ENCODE measurements at places on chromosomes 3 and 15. TPM values are rescaled to one million over a fixed set of nuclear protein-coding genes. Genes with fewer than 3 reads are reported as not detected.

DNA sequence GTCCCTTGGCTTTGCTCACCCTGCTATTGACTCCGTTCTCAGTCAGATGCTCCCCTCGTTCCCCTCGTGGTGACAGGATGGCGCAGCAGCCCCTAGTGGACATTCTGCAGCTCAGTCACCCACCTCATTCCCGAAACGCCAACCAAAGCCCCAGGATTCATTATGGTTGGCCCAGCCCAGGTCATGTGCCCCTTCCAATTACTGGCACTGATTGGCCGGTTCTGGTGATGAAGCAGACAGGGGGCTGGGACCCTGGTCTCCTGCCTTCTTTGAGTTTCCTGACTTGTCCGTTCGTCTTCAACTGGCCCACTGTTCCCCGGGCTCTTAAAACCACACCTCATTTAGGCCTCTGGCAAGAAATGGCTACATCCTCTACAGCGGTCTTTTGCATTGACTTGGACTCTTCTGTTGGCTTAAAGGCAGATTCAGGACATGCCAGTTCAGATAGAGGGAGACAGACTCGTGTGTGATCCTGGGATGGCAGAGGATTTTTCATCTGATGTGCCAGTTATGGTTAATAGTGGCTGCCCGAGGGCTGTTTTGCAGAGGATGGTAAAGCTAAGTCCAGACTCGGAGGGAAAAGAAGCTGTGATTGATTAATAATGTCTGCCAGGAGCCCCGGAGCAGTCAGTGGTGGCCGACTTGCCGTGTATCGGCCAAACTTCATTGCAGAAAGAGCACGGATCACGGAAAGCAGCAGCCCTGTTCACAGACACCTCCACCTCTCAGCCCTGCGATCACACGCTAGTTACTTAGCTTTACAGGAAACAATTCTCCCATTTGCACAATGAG is 37.8 kb downstream of the LSM3 start:
- no peaks in the 10 kb centered on the region for H3K36me3 ChIP-seq
- H3K4me3 ChIP-seq = peak overlapping the region; percentile 57
- no peak overlapping the region for H3K27ac ChIP-seq
- DNase-seq = peak; percentile 27
- H3K27me3 ChIP-seq = no peaks in the 10 kb centered on the region

DNA sequence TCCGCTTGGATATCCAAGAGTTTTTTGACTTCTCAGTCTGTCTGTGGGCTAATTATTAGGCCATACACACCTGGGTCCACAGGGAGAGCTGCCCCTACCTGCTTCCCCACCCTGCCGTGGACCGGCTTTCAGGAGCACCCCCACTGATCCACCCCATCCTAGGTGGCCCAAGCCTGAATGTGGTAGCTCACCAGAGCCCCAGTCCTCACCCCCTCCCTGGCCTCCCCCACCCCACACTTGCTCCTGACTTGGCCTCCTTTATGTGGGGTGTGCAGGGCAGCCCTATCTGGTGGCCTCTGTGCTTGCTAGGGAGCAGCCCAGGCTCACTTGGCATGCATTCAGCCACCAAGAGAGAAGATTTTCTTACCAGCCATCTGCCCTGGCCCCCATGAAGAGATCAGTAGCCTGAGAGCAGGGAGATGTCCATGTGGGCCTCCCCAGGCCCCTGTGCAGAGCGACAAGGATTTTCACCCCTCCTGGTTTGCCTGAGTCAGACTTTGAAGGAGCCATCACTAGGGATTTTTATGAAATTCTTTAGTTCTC is 11.2 kb downstream of the LRRK1 start:
- H3K27me3 ChIP-seq = no peaks in the 10 kb centered on the region
- no peak for DNase-seq
- no peak overlapping the region for H3K27ac ChIP-seq
- no peak overlapping the region for H3K4me3 ChIP-seq
- peaks cover 24% of the 10 kb centered on the region for H3K36me3 ChIP-seq

- H3K27ac ChIP-seq = no peak overlapping the region
- DNase-seq = no peak
- no peak overlapping the region for H3K4me3 ChIP-seq
- H3K27me3 ChIP-seq = peaks cover 3% of the 10 kb centered on the region
Observed at GRCh38 chr3:9037144-9037711, 74.0 kb upstream of the RAD18 start.

DNA sequence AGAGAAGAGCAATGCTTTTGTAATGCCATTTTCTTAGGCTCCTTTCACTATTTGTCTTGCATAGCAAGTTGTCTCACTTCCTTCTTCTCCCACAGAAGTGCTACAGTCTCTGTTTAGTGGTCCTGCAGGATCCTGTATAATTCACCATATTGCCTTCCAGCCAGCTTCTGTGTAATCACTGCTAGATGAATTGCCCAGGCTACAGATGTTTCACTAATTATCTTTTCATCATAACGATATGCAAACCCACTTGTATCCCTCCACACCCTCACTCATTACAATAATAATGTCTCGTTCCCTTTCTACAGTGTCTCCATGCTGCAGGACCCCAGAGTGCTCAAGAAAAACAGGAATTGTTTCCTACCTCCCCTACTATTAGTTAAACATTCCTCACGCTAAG is 402.9 kb downstream of the TBL1XR1 start:
- no peak overlapping the region for H3K27ac ChIP-seq
- H3K4me3 ChIP-seq = no peak overlapping the region
- H3K4me1 ChIP-seq = peaks cover 12% of the 10 kb centered on the region
- no peaks in the 10 kb centered on the region for H3K27me3 ChIP-seq
- DNase-seq = no peak

DNA sequence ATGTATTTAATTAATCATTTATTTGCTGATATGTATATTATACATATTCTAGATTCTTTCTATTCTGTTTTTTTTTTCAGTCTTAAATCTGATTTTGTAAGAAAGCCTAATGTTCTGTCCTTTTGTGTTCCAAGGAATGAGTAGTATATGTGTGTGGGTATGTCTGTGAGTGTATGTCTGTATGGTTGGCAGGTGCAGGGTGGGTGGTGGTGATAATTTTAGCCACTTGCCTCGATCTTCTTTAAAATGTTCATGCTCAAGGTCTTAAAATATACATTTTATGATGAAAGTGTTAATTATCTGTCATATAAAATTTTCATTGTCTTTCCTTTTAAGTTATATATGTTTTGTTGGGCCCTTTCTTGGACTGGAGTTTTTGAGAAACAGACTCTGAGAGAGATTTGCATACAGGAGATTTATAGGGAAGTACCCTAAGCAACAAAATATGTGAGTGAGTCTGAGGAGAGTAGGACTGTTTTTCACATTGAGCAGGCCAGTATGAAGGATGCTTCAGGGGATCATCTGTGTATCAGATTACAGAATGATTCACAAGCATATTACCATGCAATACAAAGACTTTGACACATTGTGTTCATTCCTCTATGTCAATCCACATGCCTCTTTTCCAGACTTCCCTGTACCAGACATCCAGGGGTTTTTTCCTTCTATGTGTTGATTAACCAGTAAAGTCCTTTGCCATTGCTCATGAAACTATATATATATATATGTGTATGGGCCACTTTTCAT is 211.0 kb upstream of the DPPA4 start:
- no peak for DNase-seq
- no peaks in the 10 kb centered on the region for H3K36me3 ChIP-seq
- H3K27me3 ChIP-seq = no peaks in the 10 kb centered on the region

- DNase-seq = no peak
- peaks cover 52% of the 10 kb centered on the region for H3K4me1 ChIP-seq
- no peaks in the 10 kb centered on the region for H3K27me3 ChIP-seq
Observed at GRCh38 chr15:95254263-95254662, 1022.9 kb downstream of the MCTP2 start.

- no peak overlapping the region for H3K4me3 ChIP-seq
- H3K27ac ChIP-seq = no peak overlapping the region
- no peak for DNase-seq
- no peaks in the 10 kb centered on the region for H3K4me1 ChIP-seq
Observed at GRCh38 chr3:134437211-134437752, 48.5 kb downstream of the ANAPC13 start.

DNA sequence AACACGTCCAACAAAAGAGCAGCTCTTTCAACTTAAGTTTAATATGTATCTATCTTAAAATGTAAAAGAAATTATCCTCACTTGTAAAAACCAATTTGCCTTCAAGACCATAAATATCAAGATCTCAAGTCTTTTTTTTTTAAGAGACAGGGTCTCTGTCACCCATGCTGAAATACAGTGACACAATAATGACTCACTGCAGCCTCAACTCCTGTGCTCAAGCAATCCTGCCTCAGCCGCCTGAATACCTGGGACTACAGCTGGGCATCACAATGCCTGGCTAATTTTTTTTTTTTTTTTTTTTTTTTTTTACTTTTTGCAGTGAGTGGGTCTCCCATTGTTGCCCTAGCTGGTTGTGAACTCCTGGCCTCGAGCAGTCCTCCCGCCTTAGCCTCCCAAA is 26.0 kb downstream of the ACAP2 start:
- H3K4me3 ChIP-seq = no peak overlapping the region
- H3K27ac ChIP-seq = no peak overlapping the region
- DNase-seq = no peak
- peaks cover 11% of the 10 kb centered on the region for H3K36me3 ChIP-seq
- no peaks in the 10 kb centered on the region for H3K27me3 ChIP-seq
- H3K4me1 ChIP-seq = peaks cover 20% of the 10 kb centered on the region

DNA sequence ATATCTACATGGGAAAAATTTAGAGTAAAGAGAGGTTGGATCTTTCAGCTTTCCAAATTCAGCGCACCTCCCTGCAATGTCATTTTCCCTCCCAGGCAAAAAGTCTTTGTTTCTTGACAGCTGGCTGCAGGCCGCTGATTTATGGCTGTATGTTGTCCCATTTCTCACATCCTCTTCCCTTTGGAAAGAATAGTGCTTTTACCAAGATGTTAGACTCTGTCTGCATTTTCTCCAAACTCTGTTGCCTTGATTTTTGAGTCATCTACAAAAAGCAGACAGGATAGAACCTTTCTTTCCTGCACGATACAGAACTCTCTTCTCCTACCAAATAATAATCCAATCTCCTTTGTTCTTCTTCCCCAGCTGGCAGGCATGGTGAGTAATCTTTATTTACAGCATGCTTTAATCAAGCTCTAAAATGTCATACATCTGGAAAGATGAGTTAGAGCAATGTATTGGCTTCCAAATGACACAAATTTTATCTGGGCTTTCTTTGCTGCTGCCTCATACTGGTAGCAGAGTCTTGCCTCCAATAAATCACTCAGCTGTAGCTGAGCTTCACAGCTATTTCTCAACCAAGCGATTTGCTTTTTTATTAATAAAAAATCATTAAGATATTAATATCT is 101.9 kb downstream of the PIK3R4 start:
- no peaks in the 10 kb centered on the region for H3K36me3 ChIP-seq
- H3K27ac ChIP-seq = no peak overlapping the region
- no peaks in the 10 kb centered on the region for H3K27me3 ChIP-seq
- DNase-seq = no peak
- H3K4me3 ChIP-seq = no peak overlapping the region
- no peaks in the 10 kb centered on the region for H3K4me1 ChIP-seq

DNA sequence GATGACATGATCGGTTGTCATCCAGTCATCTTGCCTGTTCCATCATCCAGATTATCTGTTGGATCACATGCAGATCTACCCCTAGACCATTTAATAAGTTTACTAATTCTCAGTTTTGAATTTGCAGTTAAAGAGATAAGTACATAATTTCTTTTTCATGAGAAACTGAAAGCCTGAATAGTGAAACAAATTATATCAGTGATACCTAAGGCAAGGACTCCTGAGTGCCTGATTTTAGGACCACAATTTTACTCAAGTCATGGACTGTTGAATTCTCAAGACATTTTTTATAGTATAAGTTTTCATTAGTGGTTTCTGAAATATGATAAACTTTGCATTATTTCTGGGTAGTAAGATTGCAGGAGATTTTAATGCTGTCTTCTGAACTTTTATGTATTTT is 13.2 kb downstream of the SIDT1 start:
- H3K4me1 ChIP-seq = no peaks in the 10 kb centered on the region
- H3K27me3 ChIP-seq = no peaks in the 10 kb centered on the region
- no peak overlapping the region for H3K4me3 ChIP-seq
- DNase-seq = no peak
- H3K36me3 ChIP-seq = no peaks in the 10 kb centered on the region
- no peak overlapping the region for H3K27ac ChIP-seq

- DNase-seq = no peak
- no peaks in the 10 kb centered on the region for H3K4me1 ChIP-seq
- no peaks in the 10 kb centered on the region for H3K36me3 ChIP-seq
- H3K27me3 ChIP-seq = no peaks in the 10 kb centered on the region
- no peak overlapping the region for H3K4me3 ChIP-seq
- H3K27ac ChIP-seq = no peak overlapping the region
Observed at GRCh38 chr15:35519541-35520149, 26.3 kb downstream of the DPH6 start.

GRCh38 chr3:13796701-13797460 is 83.0 kb downstream of the WNT7A start:
- H3K27ac ChIP-seq = no peak overlapping the region
- no peaks in the 10 kb centered on the region for H3K4me1 ChIP-seq
- H3K4me3 ChIP-seq = no peak overlapping the region
- no peaks in the 10 kb centered on the region for H3K36me3 ChIP-seq
- peaks cover 58% of the 10 kb centered on the region for H3K27me3 ChIP-seq

DNA sequence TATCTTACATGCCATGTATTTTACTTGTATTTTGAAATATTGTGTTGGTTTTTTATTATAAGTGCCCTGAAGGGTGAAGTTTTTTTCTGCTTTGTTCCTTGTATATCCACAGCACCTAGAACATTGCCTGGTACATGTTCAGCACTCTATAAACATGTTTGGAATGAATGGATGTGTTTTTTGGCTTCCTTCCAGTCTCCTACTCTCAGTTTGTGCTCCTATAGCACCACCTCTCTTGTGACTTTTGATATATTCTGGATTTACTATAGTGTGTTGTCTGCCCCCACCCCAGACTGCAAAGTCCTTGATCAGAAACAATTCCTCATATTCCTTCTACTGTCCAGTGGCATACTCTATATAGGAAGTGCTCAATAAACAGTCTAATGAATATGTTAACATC is 60.6 kb downstream of the PLCL2 start:
- H3K4me1 ChIP-seq = peaks cover 7% of the 10 kb centered on the region
- no peak overlapping the region for H3K27ac ChIP-seq
- no peaks in the 10 kb centered on the region for H3K36me3 ChIP-seq
- no peak for DNase-seq
- no peak overlapping the region for H3K4me3 ChIP-seq

DNA sequence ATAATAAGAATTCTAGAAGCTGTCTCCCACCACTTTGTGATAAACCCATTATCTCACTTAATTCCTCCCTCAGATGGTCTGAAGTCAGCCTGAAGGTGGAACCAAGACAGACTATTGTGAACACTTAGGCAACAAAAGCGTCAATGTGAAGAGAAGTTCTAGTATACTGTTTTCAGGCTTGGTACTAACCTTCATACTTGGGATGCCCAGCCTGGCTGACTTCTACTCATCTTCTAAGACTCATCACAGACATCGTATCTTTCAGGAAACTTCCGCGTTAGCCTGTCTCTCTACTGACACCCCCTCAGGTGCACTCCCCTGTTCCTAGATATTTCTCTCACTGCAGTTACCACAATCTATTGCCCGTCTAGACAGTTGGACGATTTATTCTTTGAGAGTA is 201.2 kb downstream of the SATB1 start:
- no peaks in the 10 kb centered on the region for H3K36me3 ChIP-seq
- no peak for DNase-seq
- no peak overlapping the region for H3K4me3 ChIP-seq
- no peak overlapping the region for H3K27ac ChIP-seq

- H3K4me3 ChIP-seq = no peak overlapping the region
- no peak for DNase-seq
- H3K27me3 ChIP-seq = no peaks in the 10 kb centered on the region
- peaks cover 6% of the 10 kb centered on the region for H3K36me3 ChIP-seq
- no peak overlapping the region for H3K27ac ChIP-seq
Observed at GRCh38 chr3:170107941-170108340, 70.1 kb downstream of the GPR160 start.

Gene OR5H15
- not detected for total RNA-seq

Gene ELP6
- 23.4 TPM for total RNA-seq

Gene LMLN
- 7.0 TPM for total RNA-seq

Gene SLC12A1
- total RNA-seq = not detected

Gene IL17RE
- 25.5 TPM for total RNA-seq

Gene LXN
- total RNA-seq = 42.8 TPM

Gene NPAP1
- not detected for total RNA-seq

Gene FGF7
- total RNA-seq = not detected

Measured in Calu3 (cell line).